A549 treated with ZK216348 at 1 μM for 4 hours (cell line): ENCODE measurements at places on chromosomes 6 and 20. TPM values are rescaled to one million over a fixed set of nuclear protein-coding genes. Genes with fewer than 3 reads are reported as not detected.

Gene CYP21A2
- total RNA-seq: not detected in 5 replicates

Gene SAPCD1
- 3.7 to 5.9 TPM (median 4.9 TPM) in 5 replicates for total RNA-seq

Gene HLA-DQB2
- total RNA-seq: not detected in 5 replicates

Gene KIF13A
- 18.9 to 22.6 TPM (median 21.8 TPM) in 5 replicates for total RNA-seq

Gene CD24
- 217 to 292 TPM (median 287 TPM) in 5 replicates for total RNA-seq

Gene SYNDIG1
- 0.91 to 2.6 TPM (median 1.9 TPM) in 5 replicates for total RNA-seq

Gene DYNLT2
- total RNA-seq: 0.43 to 1.2 TPM (median 0.67 TPM) in 5 replicates

Gene COX4I2
- total RNA-seq: not detected in 5 replicates

Gene NRSN2
- total RNA-seq: 44.0 to 66.8 TPM (median 61.8 TPM) in 5 replicates

Gene RSPO3
- 74.6 to 135 TPM (median 86.5 TPM) in 5 replicates for total RNA-seq

Gene ISM1
- 0.12 to 0.39 TPM (median 0.20 TPM) in 5 replicates for total RNA-seq

Gene PBOV1
- not detected in 5 replicates for total RNA-seq

Gene COL9A3
- total RNA-seq: 0.21 to 0.81 TPM (median 0.49 TPM) in 5 replicates

Gene GCLC
- 94.9 to 158 TPM (median 115 TPM) in 5 replicates for total RNA-seq

Gene XKR7
- total RNA-seq: 0.02 to 0.03 TPM in 2 of 5 replicates, not detected in the others

Gene PBX2
- 13.2 to 19.5 TPM (median 17.7 TPM) in 5 replicates for total RNA-seq

Gene ZNF334
- not detected in 5 replicates for total RNA-seq

Gene CDC5L
- 11.8 to 19.6 TPM (median 12.5 TPM) in 5 replicates for total RNA-seq
